ENCODE measurements at places on chromosomes 16 and 17. TPM values are rescaled to one million over a fixed set of nuclear protein-coding genes. Genes with fewer than 3 reads are reported as not detected.
A peak's percentile ranks its signal among the peaks of the same experiment; 100 is the strongest.

- DNase-seq = peak; percentile 99
Observed at GRCh38 chr16:53773150-53773846, 69.3 kb downstream of the FTO start.

DNA sequence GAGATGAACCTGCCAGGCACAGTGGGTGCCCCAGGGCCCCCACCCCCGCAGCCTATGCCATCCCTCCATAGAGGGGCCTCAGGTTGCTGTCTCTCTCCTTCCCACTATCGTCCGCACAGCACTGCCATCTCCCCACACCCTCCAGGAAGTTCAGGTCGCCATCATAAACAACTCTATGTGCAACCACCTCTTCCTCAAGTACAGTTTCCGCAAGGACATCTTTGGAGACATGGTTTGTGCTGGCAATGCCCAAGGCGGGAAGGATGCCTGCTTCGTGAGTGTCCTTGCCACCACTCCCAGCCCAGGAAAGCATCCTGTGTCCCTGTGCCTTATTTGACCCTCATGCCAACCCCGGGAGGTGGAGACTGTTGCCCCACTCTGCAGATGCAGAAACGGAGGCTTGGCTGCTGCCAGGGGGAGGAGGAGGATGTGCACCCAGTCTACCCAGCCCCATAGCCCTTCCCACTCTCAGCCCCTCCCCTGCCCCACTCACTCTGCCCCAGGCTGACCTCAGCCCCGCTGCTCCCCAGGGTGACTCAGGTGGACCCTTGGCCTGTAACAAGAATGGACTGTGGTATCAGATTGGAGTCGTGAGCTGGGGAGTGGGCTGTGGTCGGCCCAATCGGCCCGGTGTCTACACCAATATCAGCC lies 3.9 kb downstream of the PRSS21 start:
- DNase-seq = no peak

DNA sequence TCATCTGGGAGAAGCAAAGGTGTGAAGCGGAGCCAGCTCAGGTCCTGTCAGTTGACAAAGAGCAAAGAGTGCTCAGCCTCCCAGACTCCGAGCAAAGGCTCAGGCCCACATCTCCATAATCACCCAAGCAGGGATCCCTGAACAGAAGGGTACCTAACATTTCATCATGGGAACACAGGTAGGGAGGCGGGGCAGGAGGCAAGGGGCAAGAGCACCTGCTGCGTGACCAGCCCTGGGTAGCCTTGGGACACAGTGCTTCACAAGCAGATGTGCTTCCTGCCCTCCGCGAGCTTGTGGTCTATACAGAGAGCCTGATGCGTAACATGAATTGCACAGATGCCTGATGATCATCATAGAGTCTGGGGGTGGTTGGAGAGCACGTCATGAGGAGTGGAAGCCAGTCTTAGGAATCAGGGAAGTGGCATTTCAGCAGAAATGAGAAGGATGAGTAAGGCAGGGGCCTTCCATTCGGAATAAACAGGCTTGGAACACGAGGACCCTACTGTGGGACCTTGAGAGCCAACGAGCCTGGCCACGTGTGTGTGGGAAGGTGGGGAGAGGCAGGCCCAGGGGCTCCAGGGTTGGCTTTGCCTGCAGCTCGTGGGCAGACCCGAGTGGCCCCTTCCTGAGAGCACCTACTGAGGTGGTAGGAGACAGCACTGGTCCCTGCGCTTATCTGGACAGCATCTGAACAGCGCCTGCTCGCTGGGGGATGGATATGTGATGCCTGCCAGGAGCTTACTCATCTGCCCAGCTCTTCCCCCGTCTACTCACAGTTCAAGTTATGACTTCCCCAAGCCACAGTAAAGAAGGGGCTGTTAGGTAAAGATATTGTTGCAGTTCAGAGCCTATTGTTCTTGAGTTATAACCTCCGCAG lies 125.8 kb downstream of the CCDC182 start:
- no peak for DNase-seq

PPP1R1B gene
- not detected for total RNA-seq

ENPP7 gene
- not detected for total RNA-seq

SHISA9 gene
- total RNA-seq = 19.2 TPM

Measured in epithelial cell of proximal tubule (primary cell).